Osteocyte (in vitro differentiated cells): ENCODE measurements at places on chromosomes 6 and 20. TPM values are rescaled to one million over a fixed set of nuclear protein-coding genes. Genes with fewer than 3 reads are reported as not detected.

Gene GSTA5
- not detected in 2 replicates for total RNA-seq

Gene DLL1
- total RNA-seq, result 1.6 and 2.6 TPM in 2 replicates

Gene KIF6
- 1.3 and 1.8 TPM in 2 replicates for total RNA-seq

Gene KIF13A
- total RNA-seq, result 47.5 and 51.0 TPM in 2 replicates

Gene B3GAT2
- total RNA-seq, result not detected in 2 replicates

Gene SLC32A1
- total RNA-seq, result not detected in 2 replicates

Gene BTN1A1
- not detected in 2 replicates for total RNA-seq

Gene C6orf141
- total RNA-seq, result not detected in 2 replicates

Gene FRK
- total RNA-seq, result 0.03 and 0.05 TPM in 2 replicates

Gene TTLL9
- total RNA-seq, result 0.18 and 0.24 TPM in 2 replicates

Gene TSPO2
- not detected in 2 replicates for total RNA-seq

Gene PCK1
- not detected in 2 replicates for total RNA-seq

Gene COL20A1
- not detected in 2 replicates for total RNA-seq

Gene AHCY
- 110 and 114 TPM in 2 replicates for total RNA-seq

Gene SLC13A3
- total RNA-seq, result 1.8 and 2.1 TPM in 2 replicates

Gene RNF182
- total RNA-seq, result 9.8 and 11.0 TPM in 2 replicates

Gene VSTM2L
- total RNA-seq, result 14.6 and 14.7 TPM in 2 replicates

Gene HSF2
- total RNA-seq, result 15.5 and 15.8 TPM in 2 replicates

Gene ZNF165
- total RNA-seq, result 0.32 and 0.78 TPM in 2 replicates

Gene RWDD2A
- total RNA-seq, result 7.0 and 8.2 TPM in 2 replicates

Gene ARG1
- total RNA-seq, result not detected in 2 replicates

Gene PNISR
- total RNA-seq, result 93.9 and 96.5 TPM in 2 replicates

Gene COL11A2
- total RNA-seq, result 2.7 and 3.3 TPM in 2 replicates

Gene BPIFB2
- total RNA-seq, result not detected in 2 replicates

Gene TP53TG5
- not detected in 2 replicates for total RNA-seq

Gene BMP7
- total RNA-seq, result not detected in 2 replicates

Gene MUCL3
- not detected in 2 replicates for total RNA-seq

Gene GNMT
- 0.44 and 0.97 TPM in 2 replicates for total RNA-seq

Gene DEFB124
- total RNA-seq, result not detected in 2 replicates

Gene BCAS4
- 3.5 and 4.2 TPM in 2 replicates for total RNA-seq

Gene ADTRP
- not detected in 2 replicates for total RNA-seq

Gene EIF6
- 131 and 136 TPM in 2 replicates for total RNA-seq

Gene PAK5
- total RNA-seq, result not detected in 2 replicates

Gene CRISP2
- total RNA-seq, result not detected in 2 replicates

Gene PROCR
- 3.2 and 3.3 TPM in 2 replicates for total RNA-seq

Gene SPTLC3
- 5.0 and 5.8 TPM in 2 replicates for total RNA-seq

Gene MOXD1
- 8.0 and 8.2 TPM in 2 replicates for total RNA-seq

Gene DEFB132
- total RNA-seq, result not detected in 2 replicates

Gene CFB
- total RNA-seq, result 4.2 and 6.9 TPM in 2 replicates

Gene GRIK2
- 7.1 and 10.8 TPM in 2 replicates for total RNA-seq

Gene PEX7
- 5.2 and 6.3 TPM in 2 replicates for total RNA-seq

Gene HLA-DQB2
- total RNA-seq, result not detected in 2 replicates

Gene ZNF311
- total RNA-seq, result 1.5 and 1.7 TPM in 2 replicates

Gene TXLNB
- total RNA-seq, result 0.08 TPM in 1 of 2 replicates, not detected in the other

Gene FOXC1
- total RNA-seq, result 106 and 108 TPM in 2 replicates

Gene ACTL10
- total RNA-seq, result 0.52 and 0.54 TPM in 2 replicates

Gene THEMIS
- not detected in 2 replicates for total RNA-seq

Gene PLCB4
- 5.1 and 5.3 TPM in 2 replicates for total RNA-seq

Gene PRRT1
- 1.2 and 2.1 TPM in 2 replicates for total RNA-seq

Gene TREM1
- total RNA-seq, result not detected in 2 replicates

Gene GSTA3
- total RNA-seq, result not detected in 2 replicates

Gene MEP1A
- total RNA-seq, result not detected in 2 replicates

Gene ARFGEF3
- total RNA-seq, result 0.05 and 0.08 TPM in 2 replicates

Gene TRAM2
- 320 and 339 TPM in 2 replicates for total RNA-seq

Gene FNDC11
- total RNA-seq, result 0.13 and 0.34 TPM in 2 replicates

Gene BPIFA1
- total RNA-seq, result not detected in 2 replicates

Gene COL9A3
- total RNA-seq, result 1.7 and 1.8 TPM in 2 replicates
